Occipital lobe (tissue), 3 donors: ENCODE measurements at places on chromosomes 6 and 20. TPM values are rescaled to one million over a fixed set of nuclear protein-coding genes. Genes with fewer than 3 reads are reported as not detected.

Gene SSTR4
- not detected for total RNA-seq

Gene CCDC170
- total RNA-seq = 0.47 TPM

Gene OR2B6
- total RNA-seq = not detected

Gene FERMT1
- 1.4 TPM for total RNA-seq

DNA sequence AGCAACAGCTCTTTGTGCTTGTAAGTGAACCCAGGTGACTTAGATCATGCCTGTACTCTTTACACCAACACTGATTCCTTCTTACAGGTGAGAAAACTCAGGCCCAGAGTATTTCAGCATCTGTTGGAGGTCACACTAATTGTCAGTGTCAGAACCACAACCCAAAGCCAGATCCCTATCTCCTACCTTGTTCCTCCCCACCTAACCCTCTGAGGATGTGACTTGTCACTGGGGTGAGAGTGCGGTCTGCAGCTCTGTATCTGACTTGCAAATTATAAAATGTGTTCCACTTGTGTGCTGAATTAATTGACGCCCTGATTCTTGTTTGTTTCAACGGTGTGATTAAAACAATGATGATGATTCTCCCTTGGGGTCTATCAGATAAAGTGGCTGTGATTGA lies 232.5 kb upstream of the KCNG1 start:
- no peak for DNase-seq

DNA sequence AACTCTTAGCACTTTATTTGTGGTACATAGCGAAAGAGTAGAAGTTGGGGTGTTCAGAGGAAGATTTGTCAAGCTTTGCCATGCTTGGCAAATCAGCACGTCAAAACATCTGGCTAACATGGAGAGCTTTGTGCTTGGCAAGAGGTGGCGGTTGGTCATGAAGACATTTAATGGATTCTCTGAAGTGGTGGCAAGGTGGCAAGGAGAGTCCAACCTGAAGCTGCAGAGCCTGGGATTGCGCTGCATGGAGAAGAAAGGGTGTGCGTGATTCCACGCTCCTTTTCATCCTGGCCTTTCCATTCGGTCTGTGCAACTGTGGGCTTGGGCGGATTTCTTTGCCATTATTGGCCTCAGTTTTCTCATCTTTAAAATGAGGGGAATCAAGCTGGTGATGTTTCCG lies 3.1 kb downstream of the PYGB start:
- no peak for DNase-seq

DNA sequence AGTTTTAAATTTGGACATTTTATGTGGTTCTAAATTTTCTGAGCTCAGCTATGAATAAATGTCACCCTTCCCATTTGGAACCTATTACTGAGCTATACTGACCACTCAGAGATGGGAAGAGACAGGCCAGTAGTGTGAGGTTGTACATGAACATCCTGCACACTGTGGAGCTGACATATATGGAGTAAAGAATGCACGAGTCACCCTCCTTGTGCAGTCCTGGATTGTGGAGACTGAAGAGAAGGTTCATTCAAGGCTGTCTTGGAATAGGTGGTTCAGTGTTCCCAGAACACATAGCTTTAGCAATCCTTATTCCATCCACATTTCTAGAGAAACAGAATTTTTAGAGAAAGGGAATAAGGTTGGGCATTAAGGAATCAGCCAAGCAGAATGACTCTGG lies 50.3 kb upstream of the OGFRL1 start:
- no peak for DNase-seq

DNA sequence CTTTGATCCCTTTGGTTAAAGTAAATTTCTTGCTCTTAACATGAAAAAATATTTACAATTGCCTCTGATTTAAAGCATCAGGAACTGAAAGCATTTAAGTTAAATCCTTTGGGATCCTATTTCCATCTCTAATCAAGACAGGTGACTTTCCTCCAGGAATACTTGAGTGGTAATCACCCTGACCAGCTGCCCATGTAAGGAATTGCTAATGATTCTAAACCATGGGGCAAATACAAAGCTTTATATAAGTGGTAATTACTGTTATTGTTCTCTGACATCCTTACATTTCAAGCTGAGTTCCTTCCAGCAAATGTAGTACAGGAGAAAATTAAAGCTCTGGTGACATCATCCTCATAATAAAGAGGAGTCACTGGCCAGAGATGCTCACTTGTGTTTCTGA lies 100.6 kb downstream of the CRYBG1 start:
- no peak for DNase-seq

GRCh38 chr20:63295018-63295417 lies 2.0 kb downstream of the COL20A1 start:
- no peak for DNase-seq

DNA sequence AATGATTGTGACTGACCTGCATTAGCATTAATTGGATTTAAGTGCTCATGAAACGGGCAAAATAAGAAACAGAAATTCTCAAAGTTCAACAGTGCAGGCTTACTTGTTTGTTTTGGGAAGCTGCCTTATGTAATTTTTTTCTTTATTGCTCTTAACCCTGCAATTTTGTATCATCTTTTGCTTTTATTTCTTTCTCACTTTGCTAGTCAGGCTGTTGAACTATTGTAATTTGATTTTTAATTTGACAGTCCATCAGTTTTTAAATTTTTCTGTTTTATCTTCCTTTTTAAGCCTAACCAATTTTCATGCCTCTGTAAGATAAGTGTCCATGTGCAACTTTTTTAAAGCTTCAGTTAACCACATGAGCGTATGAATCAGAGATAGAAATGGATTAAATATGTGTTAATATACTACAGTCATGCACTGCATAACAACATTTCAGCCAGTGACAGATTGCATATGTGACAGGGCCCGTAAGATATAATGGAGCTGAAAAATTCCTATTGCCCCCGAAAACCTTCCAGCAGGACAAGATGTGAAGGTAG lies 44.6 kb downstream of the PEX7 start:
- no peak for DNase-seq

DNA sequence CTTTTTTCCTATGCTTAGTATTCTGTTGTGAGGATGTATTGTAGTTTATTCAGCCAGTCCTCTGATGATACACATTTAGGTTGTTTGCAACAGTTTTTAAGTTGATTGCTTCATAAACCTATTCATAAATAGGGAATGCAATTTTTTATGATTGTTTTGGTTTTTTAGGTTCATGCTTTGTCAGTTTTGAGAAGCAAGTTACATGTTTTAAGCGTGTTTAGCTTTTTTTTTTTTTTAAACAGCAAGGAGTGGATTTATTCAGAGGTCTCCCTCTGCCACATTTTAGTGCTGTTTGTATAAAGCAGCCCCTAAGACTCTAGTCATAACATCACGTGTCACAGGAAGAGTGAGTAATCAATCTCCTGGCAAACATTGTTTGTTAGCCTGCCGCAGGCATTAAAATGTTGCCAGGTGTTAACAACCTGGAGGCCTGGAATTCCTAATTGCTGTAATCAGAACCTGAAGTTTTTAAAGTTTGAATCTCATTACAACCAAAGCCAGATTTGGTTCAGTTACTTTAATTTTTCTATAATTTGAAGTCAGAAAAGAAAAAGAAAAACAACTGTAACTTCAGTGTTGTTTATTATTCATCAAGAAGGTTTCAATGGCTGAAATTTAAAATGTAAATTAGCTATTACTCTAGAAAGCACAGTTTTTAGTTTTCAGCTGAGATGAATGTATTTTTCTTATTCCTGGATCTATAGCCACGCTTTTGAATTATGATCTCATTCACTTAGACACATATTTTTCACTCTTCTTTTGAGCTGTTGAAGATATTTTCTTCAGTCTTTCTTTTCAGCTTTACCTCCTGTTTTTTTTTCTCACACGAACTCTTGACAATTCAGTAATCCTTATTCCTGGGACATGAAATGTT lies 59.2 kb downstream of the KCNS1 start:
- no peak for DNase-seq

GRCh38 chr20:50992336-50992732 lies 30.6 kb downstream of the KCNG1 start:
- no peak for DNase-seq

GRCh38 chr20:57999465-58000111 lies 228.9 kb downstream of the ANKRD60 start:
- no peak for DNase-seq

- DNase-seq = peak; percentile 12
These were observed 148.6 kb downstream of the LRRC1 start for GRCh38 chr6:53943395-53943794.

DNA sequence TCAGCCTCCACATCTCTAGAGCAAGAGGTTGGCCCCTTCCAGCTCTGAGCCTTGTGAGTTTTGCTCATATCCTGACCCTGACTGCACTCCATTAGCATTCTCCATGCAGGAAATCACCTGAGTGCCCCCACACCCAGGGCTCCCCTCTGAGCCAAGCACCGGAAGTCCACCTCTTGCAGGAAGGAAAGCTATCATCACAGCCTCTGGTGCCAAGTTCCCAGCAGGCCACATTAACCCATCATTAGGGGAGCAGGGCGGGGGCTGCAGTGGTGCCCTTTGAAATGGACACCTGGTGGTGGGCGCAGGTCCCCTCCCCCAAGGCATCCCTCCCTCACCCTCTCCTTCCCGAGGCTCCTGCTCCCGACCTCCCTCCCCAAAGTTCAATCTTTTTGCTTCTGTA lies 16.1 kb downstream of the GRM4 start:
- DNase-seq = no peak

DNA sequence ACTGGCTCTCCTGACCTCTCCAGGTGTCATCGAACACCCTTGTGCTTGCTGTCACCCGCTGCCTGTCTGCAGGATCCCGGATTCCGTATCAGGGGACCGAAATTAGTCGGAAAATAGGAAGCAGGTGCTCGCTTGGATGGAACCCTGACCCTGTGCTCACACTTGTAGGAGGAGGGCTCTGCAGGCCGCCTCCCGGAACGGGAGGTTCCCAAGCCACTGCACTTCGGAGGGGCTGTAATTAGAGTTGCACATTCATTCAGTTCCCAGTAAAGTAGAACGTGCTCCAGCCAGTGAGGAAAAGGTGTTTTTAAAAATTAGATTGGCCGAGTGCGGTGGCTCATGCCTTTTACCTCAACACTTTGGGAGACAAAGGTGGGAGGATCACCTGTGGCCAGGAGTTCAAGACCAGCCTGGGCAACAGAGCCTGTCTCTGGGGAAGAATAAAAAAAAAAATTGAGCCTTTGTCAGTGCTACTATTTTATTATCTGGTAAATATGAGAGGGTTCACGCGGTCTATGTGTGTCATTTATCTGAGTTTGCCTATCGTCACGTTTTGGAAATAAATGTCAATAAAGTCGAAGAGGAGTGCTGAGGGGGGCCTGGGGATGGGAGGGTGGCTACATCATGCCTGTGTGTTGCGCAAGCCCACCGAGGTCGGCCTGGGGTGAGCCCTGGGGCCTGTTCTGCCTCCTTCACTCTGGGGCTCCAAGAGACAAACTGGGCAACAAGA lies 1.5 kb upstream of the GMEB2 start:
- DNase-seq = no peak

GRCh38 chr6:43318011-43318410 lies 9.4 kb upstream of the CRIP3 start:
- no peak for DNase-seq

- no peak for DNase-seq
These were observed 1.1 kb upstream of the SAMD5 start for GRCh38 chr6:147507162-147508041.

DNA sequence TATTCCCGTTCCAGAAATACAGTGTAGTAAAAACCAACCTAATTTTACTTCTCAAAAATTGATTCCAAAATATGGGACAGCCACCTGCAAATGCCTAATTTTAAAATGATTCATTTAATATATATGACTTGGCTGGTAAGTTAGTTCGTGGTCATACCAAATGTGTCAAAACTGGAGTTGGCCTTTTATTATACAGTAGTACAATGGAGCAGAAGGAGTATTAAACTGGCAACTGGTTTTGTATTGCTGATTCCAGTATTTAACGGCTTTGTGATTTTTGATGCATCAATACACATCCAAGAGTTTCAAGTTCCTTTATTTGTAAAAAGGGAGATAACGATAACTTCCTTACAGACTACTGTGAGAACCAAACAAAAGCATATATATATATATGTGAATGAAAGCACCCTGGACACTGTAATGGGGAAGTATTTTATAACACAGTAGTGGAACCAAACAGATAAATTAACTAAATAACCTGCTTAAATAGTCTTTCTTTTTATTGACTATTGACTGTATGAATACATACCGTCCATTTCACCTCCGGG lies 24.8 kb downstream of the SAMHD1 start:
- DNase-seq = no peak

DNA sequence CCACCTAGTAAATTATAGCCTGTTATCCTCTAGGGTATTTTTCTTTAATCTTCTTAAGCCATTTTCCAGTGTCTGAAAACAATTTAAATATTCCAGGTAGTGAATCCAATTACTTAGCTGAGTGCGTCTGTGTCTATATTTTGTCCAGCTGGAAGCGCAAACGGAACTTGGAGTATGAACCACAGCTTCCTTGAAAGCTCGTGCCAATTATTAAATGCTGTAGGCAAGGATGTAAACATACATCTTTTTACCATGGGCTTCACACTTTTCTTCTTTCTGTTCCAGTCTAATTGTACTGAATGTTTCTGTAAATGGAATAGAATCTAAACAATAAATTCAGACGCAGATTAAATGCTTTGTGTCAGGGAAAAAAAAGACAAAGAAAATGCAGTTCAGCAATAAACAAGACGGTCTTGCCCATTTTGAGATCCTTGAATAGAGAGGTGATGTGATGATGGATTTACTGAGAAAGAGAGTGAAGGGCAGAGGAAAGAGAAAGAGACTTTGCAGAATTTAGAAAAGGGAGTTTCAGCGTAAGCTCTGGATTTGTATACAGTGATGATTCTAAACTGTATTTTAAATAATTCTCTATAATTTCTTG lies 1.9 kb downstream of the PLCB1 start:
- DNase-seq = no peak

- DNase-seq = no peak
These were observed 165.1 kb downstream of the ARID1B start for GRCh38 chr6:156942266-156942665.
